NB4 (cell line): ENCODE measurements at places on chromosomes 13 and 19.

GRCh38 chr13:103883698-103884097, 817.5 kb upstream of the SLC10A2 start:
- DNase-seq = no peak

GRCh38 chr13:66218583-66218982, 1011.6 kb downstream of the PCDH9 start:
- no peak for DNase-seq

- DNase-seq = no peak
Measured at GRCh38 chr13:51267622-51268021, 45.4 kb downstream of the FAM124A start.

- no peak for DNase-seq
Measured at GRCh38 chr19:55549500-55550320, 4.4 kb upstream of the SBK3 start.

GRCh38 chr13:108433976-108434755, 164.6 kb downstream of the TNFSF13B start:
- DNase-seq = no peak

- peak; percentile 36 for DNase-seq
Measured at GRCh38 chr13:77832339-77833100, 86.1 kb downstream of the EDNRB start.

GRCh38 chr13:78599645-78600279, 3.6 kb downstream of the POU4F1 start:
- peak; percentile 52 for DNase-seq

DNA sequence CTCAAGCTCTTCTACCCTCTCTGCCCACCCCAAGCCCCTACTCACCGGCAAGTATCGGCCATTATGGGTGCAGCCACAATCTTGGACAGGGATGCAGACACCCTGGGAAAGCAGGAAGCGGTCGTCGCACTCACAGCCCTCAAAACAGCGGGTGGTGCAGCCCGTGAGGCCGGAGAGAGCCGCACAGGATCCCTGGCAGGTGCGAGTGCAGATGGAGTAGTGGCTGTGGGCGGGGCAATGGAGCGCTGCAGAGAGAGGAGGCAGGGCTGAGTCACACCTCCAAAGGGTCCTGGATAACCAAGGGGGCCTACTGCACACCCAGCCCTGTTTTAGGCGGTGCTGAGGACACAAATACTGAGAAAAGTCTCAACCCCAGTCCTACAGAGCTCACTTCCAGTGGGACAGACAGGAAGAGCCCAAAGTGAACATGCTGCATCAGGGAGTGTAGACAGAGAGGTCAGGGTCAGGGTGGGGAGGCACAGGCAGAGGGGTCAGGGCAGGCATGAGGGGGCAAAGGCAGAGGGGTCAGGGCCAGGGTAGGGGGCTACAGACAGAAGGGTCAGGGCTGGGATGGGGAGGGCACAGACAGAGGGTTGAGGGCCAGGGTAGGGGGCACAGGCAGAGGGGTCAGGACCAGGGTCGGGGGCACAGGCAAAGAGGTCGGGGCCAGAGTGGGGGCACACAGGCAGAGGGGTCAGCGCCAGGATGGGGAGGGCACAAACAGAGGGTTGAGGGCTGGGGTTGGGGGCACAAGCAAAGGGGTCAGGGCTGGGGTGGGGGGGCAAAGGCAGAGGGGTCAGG, 24.2 kb upstream of the FBL start:
- DNase-seq = no peak

GRCh38 chr13:23608701-23609413, 38.6 kb downstream of the TNFRSF19 start:
- DNase-seq = no peak

GRCh38 chr13:68834375-68834774, 1273.3 kb upstream of the ATXN8OS start:
- DNase-seq = no peak

DNA sequence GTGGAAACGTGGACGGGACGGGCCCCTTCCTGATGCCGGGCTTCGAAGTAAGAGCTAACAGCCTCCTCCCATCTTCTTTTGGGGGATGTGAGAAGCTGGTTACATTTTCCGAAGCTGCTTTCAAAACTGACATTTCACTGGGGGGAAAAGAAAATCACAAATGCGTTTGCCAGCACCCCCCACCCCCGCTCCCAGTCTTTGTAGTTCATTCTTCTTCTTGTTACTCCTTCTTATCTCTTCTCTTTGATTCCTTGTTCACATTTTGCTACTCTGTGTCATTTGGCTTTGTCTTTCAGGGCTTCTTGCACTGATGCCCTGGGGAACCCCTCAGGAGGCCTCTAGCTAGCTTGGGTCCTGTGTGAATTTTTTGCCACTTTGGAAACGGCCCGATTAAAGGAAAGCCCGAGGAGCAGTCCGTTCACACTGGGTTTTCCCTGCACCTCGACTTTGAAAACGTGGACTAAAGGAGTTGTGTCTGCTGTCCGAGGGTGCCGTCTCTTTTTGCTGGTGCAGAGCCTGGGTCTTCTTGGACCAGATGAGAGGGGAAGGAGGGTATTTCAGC, 1.3 kb downstream of the CARM1 start:
- no peak for DNase-seq

DNA sequence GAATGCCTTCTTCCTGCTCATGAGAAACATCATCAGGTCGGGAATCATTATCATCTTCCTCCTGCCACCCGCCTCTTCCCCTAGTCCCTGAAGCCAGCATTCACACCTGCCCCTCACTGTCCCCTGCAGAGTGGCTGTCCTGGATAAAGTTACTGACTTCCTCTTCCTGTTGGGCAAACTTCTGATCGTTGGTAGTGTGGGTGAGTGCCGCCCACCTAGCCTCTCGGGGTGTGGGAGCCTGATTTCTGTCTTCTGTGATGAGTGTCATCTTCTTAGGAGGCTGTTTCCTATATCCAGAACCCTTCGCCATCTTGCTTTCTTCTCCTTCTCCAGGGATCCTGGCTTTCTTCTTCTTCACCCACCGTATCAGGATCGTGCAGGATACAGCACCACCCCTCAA, 12.5 kb downstream of the SLC44A2 start:
- DNase-seq = peak; percentile 81
